Stromal cell of bone marrow (primary cell): ENCODE measurements at places on chromosomes 1 and 21.
A peak's percentile ranks its signal among the peaks of the same experiment; 100 is the strongest.

- no peak for DNase-seq
Observed at GRCh38 chr1:200774735-200775444, 36.2 kb downstream of the CAMSAP2 start.

GRCh38 chr1:49854741-49855140 lies 169.0 kb downstream of the AGBL4 start:
- no peak for DNase-seq

GRCh38 chr1:53183095-53183990 lies 13.3 kb upstream of the CPT2 start:
- no peak for DNase-seq

- peak; percentile 61 for DNase-seq
Observed at GRCh38 chr1:8314346-8315280, 3.3 kb upstream of the SLC45A1 start.

DNA sequence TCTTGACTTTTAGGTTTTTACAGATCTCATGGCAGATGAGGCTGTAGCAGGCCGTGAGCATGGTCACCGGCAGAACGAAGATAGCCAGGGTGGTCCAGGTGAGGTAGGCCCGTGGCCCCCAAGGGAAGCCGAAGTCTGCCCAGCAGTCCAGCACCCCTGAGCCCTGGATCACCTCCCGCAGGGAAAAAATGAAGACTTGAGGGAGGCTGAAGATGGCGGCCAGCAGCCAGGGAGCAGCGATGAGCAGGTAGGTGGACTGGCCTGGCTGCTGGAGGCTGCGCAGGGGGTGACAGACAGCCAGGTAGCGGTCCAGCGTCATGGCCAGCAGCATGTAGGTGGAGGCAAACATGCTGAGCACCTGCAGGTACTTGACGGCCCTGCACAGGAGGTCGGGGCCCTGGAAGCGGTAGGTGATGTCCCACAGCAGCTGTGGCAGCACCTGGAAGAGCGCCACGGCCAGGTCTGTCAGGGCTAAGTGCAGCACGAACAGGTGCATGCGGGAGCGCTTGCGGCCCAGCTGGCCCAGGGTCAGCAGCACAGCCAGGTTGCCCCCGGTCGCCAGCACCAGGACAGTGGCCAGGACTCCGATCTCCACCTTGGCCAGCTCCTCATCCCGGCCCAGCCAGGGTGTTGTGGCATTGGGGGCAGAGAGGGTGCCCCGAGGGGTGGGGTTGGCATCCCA lies 856 bp downstream of the AVPR1B start:
- no peak for DNase-seq

- DNase-seq, result no peak
Observed at GRCh38 chr21:39728341-39728740, 16.6 kb upstream of the IGSF5 start.

DNA sequence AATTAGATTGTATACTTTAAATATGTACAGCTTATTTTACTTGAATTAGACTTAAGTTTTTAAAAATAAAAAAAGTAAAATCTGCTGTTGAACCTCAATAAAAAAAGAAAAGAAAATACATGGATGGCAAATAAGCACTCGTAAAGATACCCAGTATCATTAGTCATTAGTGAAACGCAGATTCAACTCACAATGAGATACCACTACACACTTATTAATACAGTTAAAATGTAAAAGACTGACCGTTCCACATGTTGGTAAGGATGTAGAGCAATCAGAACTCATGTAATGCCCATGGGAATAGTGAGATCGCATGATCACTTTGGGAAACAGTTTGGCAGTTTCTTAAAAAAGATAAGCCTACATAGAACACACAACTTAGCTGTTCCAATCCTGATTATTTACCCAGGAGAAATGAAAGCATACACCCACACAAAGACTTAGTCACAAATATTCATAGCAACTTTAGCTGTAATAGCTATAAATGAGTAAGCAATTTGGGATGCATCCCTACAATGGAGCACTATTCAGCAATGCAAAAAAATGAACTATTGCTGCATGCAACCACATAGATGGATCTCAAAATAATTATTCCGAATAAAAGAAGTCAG lies 7.3 kb downstream of the SH2D1B start:
- DNase-seq, result peak; percentile 66

- DNase-seq, result no peak
Observed at GRCh38 chr1:83978056-83978455, 20.9 kb downstream of the TTLL7 start.

DNA sequence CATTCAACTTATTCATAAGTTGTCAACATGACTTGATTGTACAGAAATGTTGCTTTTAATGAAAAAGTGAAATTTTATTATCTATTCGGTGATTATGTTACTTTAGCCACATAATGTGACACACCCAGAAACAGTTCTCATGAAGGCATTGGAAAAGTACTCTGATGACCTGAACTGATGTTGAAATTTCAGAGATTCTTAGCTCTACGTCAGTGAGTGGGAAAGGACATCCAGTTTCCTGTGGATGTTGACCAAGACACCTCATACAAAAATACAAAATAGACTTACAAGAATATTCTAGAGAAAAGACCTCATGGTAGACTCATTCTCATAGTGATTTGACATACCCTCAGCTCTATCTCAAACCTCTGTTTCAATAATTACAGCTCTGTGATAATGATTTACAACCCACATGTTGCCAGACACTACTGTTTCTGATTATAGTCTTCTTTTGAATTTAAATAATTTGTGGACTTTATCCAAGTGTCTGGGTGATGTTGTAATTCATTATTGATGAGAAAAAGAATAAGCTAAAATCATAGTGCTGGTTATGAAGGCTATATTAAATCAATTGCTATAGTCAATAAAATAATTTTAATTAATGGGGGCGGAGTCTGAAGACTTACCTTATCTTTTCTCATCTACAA lies 37.3 kb downstream of the KCNK2 start:
- peak; percentile 42 for DNase-seq

DNA sequence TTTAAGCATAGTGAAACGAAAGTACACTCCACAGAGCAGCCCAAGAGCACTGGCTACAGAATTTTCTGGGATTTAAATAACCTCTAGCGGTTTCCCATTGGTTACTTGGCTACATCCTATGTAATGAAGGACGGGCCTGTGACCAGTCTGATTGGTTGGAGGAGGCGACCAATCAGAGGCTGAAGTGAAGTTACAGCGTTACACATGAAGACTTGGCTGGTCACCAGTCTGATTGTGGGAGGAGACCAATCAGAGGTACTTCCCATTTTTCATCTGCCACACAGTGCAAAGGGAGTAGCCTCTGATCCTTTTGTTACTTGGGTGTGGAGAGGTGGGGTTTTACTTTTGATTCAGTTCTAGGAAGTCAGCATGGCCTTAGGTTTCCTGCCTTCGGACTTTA lies 142.7 kb upstream of the SERTAD4 start:
- no peak for DNase-seq

GRCh38 chr1:92516574-92516973 lies 29.8 kb upstream of the GFI1 start:
- DNase-seq, result no peak

- no peak for DNase-seq
Observed at GRCh38 chr1:89363196-89363595, 663 bp upstream of the GBP6 start.

DNA sequence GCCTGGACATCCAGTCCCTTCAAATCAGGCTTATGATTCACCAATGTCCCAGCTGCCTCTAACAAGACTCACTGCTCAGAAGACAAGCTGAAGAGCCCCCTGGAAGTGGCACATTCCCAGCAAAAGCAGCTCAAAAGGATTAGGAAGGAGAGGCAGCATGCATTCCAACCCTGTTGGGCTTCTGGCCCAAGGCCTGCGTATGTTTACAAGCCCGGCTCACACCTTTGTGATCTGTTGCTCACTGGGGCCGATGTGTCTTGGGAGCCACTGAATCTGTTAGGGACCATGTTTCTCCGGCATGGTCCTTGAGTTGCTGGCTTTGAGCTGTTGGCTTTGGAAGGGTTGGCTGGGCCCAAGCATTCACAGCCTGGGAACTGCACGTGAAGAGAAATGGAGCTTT lies 81.2 kb upstream of the C1orf174 start:
- no peak for DNase-seq

DNA sequence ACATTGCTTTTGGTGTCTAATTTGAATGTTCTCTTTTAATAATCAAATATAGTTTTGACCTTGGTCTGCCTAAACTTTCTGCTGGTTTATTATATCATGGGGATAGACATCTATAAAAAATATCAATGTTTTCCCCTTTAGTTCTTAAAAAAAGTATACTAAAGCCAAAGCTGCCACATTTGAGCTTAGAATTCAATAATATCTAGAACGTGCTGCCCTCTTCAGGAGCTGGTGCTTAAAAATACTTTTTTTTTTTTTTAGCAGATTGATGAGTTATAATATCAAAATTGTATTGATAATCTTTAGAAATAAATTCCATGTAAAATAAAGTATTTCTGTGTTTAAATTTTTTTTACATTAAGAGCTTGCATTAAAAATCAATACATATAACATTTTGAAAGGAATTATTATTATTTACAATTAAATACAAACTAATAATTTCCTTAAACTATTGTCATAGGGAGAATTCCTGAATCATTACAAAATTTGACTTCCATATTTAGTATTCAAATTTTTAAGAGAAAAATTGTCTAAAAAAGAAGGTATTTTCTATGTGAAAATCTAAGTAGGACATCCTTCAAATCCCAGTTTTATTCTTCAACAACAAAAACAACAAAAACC lies 40.1 kb upstream of the ADGRL2 start:
- peak; percentile 35 for DNase-seq

- no peak for DNase-seq
Observed at GRCh38 chr1:40399984-40400704, 26.6 kb downstream of the SMAP2 start.

DNA sequence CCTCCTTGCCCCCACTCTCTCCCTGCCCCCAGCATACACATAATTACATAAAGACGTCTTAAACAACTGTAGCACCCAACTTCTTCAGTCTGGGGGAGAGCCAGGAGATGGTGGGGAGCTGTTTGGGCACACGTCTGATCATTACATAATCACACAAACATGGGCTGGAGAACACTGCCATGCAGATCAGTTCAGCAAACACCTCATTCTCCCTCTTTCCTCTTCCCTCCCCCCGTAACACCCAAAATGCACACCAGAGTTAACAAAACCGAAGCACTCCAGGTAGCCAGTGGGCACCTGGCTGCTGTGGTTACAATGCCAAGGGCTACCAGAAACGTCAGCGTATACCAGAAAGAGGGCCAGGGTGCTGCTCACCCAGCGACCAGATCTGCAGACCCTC lies 1.6 kb downstream of the HIVEP3 start:
- DNase-seq, result no peak

DNA sequence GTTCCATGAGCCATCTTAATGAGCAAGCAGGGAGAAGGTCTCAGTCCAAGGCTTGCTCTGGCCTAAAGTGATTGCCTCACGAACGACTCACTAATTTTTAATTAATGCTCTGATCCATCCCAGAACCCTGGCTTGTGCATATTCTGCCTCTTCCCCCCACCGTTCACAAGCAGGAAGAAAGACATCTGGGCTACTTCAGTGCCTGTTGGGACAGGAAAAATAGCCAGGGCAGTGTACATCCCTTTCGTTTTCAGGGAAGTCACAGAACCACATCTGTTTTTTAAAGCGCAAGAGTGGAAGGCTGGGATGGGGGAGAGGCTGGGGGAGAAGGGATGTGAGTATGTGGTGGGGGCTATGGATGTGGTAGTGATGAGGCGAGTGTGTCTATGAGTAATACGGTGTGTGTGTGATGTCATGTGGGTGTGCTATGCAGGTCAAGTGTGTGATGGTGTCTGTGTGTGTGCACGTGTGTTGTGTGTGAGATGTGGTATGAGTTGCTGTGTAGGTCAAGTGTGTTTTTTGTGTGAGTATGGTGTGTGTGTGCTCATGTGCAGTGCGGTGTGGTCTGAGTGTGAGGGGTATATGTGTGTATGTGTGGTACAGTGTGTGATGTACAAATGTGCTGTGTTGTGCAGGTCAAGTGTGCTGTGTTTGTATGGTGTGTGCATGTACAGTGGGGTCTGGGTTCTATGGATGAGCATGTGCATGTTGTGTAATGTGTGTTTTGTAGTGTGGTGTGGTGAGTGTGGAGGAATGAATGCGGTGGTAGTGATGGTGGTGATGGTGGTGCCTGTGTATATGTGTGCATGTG lies 64.9 kb upstream of the SYT6 start:
- DNase-seq, result no peak

GRCh38 chr1:226882631-226883409 lies 12.4 kb downstream of the PSEN2 start:
- no peak for DNase-seq

DNA sequence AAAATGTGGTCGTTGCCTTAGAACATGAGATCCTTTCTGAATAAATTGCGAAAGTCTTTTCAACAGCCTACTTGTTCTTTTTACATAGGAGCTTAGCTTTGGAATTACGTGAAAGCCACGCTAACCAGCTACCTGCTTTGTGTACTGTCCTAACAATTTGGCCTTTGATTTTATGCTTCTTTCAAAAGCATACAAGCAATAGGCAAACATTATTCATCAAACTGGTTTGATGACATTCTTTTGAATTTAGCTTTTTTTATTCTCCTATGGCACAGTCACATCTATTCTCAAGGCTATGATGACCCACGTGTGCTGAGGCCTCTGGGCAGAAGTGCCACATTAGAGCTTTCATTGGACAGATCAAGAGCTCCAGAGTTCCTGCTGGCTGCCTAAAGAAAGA lies 178.0 kb upstream of the DPT start:
- DNase-seq, result no peak

DNA sequence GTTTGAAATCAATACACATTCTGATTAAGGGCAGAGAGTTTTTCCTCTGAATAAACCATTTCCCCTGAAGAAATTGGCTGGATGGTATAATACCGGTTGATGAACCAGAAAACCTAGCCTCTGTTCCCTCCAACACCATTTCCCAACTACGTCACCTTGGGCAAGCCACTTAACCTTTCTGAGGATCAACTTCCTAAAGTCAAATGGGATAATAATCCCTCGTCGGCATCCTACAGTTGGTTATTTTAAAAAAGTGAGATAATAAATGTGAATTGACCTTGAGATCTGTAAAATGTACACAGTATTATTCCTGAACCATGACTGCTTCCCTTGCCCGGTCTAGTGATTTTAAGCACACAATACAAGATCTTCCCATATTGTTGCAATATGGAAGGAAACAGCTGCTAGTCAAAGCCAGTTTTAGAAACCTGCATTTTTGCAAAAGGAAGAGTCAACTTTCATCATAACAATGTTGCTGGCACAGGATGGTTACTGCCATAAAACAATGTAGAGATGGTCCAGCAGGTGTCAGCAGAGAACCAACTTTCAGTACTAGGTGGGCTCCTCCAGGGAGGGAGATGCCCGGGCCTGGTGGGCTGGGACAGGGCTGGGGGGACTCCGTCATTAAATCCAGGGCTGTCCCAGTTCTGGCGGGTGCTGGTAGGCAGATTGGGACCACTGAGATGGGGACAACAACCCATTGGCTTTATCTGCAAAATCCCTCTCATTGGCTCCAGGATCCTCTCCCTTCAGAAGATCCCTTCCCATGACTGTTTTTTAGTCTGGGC lies 5.2 kb upstream of the HLX start:
- DNase-seq, result no peak

- no peak for DNase-seq
Observed at GRCh38 chr1:113041569-113042284, 31.3 kb upstream of the LRIG2 start.

GRCh38 chr1:31961536-31961935 lies 23.4 kb upstream of the PTP4A2 start:
- no peak for DNase-seq

- no peak for DNase-seq
Observed at GRCh38 chr1:194103101-194103500, 916.7 kb upstream of the B3GALT2 start.

GRCh38 chr1:171138980-171139379 lies 46.1 kb upstream of the FMO2 start:
- DNase-seq, result no peak
